Kidney (tissue), 22 donors: ENCODE measurements at places on chromosomes 6 and 20. TPM values are rescaled to one million over a fixed set of nuclear protein-coding genes. Genes with fewer than 3 reads are reported as not detected.

Gene SFTA2
- 30.5 TPM for total RNA-seq

Gene HLA-DMB
- 78.0 TPM for total RNA-seq

Gene CRYBG1
- total RNA-seq = 32.6 TPM

Gene SUPT3H
- 10.1 TPM for total RNA-seq

Gene NHLRC1
- total RNA-seq = 2.0 TPM

Gene XKR7
- 0.06 TPM for total RNA-seq

Gene GPR63
- 0.69 TPM for total RNA-seq

Gene TINAG
- total RNA-seq = 22.1 TPM

Gene LAMA4
- 20.7 TPM for total RNA-seq

Gene PRDM13
- not detected for total RNA-seq

DNA sequence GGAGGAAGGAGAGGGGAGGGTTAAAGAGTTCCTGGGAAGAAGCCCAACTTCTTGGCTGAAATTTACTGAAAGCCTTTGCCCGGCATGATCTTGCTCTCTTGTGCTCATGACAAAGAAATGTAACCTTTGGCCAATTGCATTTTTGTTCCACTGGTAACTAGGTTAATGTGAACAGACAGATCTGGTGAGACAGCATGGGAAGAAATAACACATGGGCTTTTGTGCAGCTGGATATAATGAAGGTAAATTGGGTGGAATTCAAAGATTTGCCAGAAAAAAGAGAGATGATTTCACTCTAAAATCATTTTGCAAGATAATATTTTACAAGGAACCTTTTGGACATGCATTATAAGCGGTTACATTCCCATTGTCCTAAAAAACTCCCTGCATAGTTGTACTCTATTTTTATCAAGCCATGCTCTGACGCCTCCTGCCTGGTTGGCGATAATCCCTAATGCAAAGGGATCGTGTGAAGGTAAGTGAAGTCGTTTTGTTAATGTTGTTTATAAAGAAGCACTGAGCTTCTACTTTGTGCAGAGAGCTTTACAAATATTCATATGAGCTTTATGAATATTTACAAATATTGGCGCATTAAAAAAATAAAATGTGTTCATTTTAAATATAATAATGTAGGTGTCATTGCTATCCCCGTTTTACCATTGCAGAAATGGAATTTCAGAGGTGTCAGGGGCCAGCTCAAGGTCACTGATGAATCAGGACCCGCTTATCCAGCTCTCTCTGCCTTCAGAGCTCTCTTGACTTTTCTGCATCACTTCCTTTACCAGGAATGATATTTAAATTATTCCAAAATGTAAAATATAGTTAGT lies 161.3 kb upstream of the AGPAT4 start:
- peak; percentile 65 for DNase-seq

- DNase-seq = no peak
Measured at GRCh38 chr20:17825960-17826843, 126.4 kb downstream of the BANF2 start.

GRCh38 chr6:18431581-18431980 lies 44.4 kb downstream of the RNF144B start:
- DNase-seq = no peak

GRCh38 chr20:57509665-57510237 lies 15.2 kb downstream of the CTCFL start:
- peak; percentile 54 for DNase-seq

- peak; percentile 97 for DNase-seq
Measured at GRCh38 chr6:131063028-131063763, at the start of gene EPB41L2. TSS of gene EPB41L2 (minus strand) at chr6:131063245. CDS start at chr6:130956485, 106,760 bp downstream.

GRCh38 chr6:169073311-169073710 lies 180.3 kb downstream of the THBS2 start:
- no peak for DNase-seq

- DNase-seq = no peak
Measured at GRCh38 chr6:5580736-5581581, 319.6 kb downstream of the FARS2 start.

DNA sequence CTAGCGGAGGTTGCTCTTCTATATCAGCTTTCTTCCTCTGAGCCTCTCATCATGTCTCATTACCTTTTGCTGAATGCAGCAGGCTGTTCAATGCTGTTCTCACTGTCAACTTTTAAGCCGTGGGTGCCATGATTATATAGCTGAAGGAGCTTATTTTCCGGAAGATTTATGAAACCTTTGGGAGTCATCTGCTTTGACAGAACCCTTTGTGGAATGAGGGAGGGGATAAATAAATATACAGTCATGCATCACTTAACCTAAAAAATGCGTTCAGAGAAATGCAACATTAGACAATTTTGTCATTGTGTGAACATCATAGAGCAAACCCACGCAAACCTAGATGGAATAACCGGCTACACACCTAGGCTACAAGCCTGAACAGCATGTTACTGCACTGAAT lies 102.2 kb upstream of the AKAP12 start:
- peak; percentile 62 for DNase-seq

DNA sequence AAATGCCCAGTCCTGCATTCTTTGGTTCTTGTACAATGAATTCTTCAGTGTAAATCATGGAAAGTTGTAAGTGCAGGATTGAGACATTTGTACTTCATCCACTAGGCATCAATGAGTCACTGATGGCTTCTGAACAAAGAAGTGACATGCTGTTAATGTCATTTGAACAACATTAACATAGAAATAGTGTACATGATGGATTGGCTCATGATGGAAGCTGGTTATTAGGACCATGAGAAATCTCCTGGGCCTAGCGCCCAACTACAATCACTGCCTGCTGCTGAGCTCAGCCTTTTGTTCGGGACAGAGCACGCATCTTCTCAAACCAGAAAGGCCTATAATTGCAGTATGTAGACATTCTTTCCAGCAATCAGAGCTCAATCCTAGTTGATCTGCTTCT lies 316.8 kb upstream of the TSHZ2 start:
- no peak for DNase-seq

DNA sequence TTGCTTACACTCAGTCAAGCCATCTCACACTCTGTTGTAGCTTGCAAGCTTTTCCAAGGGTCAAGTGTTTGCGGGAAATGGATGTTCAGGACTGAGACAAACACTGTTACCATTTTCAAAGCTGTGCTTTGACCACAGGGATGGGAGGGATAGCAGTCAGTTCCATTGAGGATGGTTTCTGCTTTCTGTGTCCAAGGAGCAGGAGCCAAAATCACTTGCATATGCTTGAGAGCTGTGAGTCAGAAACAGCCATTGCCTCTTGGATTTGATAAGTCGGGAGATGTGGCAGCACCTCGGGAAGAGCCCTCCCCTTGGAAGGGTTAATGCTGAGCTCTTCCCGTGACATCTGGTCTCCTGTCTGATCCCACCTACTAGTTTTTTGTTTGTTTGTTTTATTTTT lies 85.2 kb downstream of the TCP11 start:
- DNase-seq = no peak

DNA sequence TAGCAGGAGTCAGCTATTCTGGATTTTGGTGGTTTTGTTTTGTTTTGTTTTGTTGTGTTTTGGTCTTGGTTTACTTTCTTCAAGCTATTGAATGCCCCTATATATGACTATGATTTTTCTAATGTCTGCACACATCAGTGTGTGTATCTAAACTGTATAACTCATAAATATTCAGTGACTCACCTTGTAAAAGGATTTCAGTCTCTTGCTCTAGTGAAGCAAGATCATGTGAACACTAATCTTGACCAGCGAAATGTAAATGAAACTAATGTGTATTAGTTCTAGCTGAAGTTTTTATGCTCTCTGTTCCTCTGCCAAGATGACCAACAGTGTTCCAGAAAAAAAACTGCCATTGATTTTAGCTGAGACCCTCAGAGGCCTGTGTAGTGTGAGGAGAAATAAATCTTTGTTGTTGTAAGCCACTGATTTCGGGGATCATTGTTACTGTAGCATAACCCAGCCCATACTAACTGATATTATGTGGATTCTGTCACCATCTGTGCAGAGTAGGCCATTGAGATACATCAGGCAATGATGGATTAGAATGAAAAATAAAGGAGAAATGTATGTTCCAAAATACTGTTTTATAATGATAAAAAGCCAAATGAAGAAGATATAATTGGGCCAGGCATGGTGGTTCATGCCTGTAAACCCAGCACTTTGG lies 11.5 kb upstream of the BTBD9 start:
- DNase-seq = no peak

DNA sequence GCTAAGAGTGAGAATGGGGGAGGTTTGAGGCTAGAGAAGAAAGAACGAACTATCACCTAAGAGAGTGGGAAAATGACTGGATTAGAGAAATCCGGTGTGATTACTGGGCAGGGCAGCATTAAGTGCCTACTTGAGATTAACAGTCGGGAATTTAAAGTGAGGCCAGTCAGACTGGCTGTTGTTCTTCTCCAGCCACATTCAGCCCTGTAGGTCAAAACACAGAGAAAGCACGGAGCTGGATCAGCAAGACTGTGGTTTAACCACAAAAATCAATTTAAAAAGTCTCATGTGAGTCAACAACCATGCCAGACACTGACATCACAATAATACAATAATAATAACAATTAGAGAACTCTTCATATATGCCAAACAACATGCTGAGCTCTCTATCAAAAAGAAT lies 301.9 kb upstream of the SGK1 start:
- DNase-seq = no peak

DNA sequence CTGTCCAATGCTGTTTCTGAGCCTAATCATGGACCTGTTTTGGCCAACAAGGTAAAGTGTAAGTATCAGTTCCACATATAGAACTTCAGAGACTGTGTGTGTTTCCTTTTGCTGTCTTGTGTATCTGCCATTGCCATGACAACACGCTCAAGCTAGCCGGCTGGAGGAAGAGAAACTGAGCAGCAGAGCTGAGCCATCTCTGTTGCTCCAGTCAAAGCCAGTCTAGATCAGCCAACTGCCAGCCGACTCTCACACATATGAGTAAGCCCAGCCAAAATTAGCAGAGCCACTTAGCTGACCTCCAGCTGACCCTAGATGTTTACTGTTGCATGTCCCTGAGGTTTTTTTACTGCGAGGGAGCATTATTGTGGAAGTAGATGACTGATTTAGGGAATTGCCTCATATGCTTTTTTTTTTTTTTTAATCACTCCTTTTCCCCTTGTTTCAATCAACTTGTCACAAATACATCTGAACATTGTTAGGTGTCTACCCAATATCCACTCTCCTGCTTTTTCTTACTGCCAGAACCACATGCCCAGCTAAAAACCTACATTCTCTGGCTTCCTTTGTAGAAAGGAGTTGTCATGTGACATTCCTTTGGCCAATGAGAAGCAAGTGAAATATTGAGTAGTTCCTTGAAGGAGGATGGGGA lies 304.3 kb upstream of the SUPT3H start:
- no peak for DNase-seq

DNA sequence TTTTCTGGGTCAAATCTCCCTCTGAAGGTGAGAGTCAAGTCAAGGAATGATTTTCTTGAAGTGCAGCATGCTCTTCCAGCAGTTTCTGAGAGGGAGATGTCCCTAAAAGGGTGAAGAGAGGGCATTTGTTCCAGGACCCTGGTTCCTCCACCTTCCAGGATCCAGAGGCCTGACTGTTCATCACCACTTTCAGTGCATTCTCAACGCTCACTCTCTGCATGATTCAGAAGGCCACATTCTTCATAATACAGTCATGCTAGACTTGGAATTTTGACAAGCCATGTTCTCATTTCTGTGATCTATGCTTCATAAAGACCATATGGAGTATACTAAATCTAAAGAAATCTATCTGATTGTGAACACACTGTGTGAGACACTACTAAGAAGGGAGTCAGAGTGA lies 85.1 kb downstream of the PDE7B start:
- DNase-seq = no peak

- DNase-seq = no peak
Measured at GRCh38 chr20:63033794-63034709, 27.3 kb upstream of the BHLHE23 start.

- DNase-seq = no peak
Measured at GRCh38 chr6:6884193-6884627, 223.6 kb upstream of the RREB1 start.

GRCh38 chr6:30720738-30721197 lies 616 bp downstream of the TUBB start:
- DNase-seq = peak; percentile 68

GRCh38 chr6:13873288-13874190 lies 51.2 kb upstream of the RNF182 start:
- peak; percentile 94 for DNase-seq

DNA sequence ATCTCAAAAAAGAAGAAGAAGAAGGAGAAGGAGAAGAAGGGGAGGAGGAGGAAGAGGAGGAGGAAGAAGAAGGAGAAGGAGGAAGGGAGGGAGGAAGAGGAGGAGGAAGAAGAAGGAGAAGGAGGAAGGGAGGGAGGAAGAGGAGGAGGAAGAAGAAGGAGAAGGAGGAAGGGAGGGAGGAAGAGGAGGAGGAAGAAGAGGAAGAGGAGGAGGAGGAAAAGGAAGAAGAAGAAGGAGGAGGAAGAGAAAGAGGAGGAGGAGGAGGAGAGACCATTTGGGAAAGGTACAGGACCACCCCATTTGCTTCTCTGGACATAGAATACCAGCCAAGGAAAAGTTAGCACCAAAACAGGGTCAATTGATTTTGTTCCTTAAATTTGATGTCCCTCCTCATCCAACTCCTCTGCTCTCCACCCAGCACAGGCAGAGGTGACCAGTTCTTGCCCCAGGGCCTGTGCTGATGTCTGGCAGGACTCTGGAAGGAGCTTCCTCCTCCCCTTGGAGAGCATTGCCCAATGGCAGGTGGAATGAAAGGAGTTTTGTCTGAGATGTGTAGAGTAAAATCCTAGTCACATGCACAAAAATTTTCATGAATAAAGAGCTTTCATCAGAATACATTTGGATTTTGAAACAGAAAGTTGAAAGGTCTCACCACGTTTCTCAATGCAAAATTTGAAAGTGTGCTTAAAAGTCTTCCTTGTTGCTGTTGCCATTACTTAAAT lies 182.9 kb downstream of the LY86 start:
- DNase-seq = no peak

DNA sequence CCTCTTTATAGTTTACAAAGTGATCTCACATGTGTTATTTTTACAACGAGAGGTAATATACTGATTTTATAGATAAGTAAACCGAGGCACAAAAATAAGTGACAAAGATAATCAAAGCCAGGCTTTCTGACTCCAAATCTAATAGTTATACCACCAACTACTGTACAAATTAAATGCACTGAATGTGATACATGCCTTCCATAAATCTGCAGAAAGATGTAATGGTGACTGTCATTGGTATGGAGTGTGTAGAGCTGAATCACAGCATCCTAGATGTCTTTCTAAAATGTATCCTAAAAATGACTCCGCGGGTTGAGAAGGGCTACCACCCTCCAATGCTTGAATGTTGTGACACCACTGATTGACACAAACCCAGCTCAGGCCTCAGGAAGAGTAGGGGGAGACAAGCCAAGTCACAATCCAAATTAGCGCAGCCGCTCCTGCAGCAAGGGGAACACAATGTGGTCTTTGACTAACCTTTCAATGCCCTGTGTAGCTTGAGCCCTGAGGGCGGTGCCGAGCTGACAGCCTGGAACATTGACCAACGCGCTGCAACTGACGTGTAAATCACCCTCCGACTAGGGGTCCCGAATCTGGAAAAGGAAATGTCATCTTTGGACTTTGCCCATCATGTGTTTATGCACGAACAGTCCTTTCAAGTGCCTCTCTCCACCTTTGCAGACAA lies 136.8 kb downstream of the OLIG3 start:
- peak; percentile 41 for DNase-seq

GRCh38 chr6:41470029-41470330 lies 76.2 kb upstream of the FOXP4 start:
- DNase-seq = peak; percentile 59
